Endothelial cell of coronary artery (primary cell): ENCODE measurements at places on chromosomes 7 and 10. TPM values are rescaled to one million over a fixed set of nuclear protein-coding genes. Genes with fewer than 3 reads are reported as not detected.

MMP21 gene
- total RNA-seq = under 0.01 and 0.09 TPM in 2 replicates

FAM241B gene
- total RNA-seq = 0.18 and 0.28 TPM in 2 replicates

VPS41 gene
- 38.4 and 49.0 TPM in 2 replicates for total RNA-seq

PRKCQ gene
- total RNA-seq = 0.75 and 0.81 TPM in 2 replicates

SPDYE11 gene
- not detected in 2 replicates for total RNA-seq

GCK gene
- total RNA-seq = 0.19 and 0.27 TPM in 2 replicates

SPDYE5 gene
- not detected in 2 replicates for total RNA-seq

DENND2A gene
- total RNA-seq = under 0.01 and 0.66 TPM in 2 replicates

SCIN gene
- 0.09 TPM in 1 of 2 replicates, not detected in the other for total RNA-seq

MPP7 gene
- 0.09 and 0.56 TPM in 2 replicates for total RNA-seq

PSPH gene
- total RNA-seq = 32.0 and 56.0 TPM in 2 replicates

LDB3 gene
- not detected in 2 replicates for total RNA-seq

HNRNPA2B1 gene
- 149 and 150 TPM in 2 replicates for total RNA-seq

RPEL1 gene
- under 0.01 TPM in 1 of 2 replicates, not detected in the other for total RNA-seq

APBB1IP gene
- total RNA-seq = 0.19 TPM in 1 of 2 replicates, not detected in the other

AKR1D1 gene
- not detected in 2 replicates for total RNA-seq

PDE6C gene
- not detected in 2 replicates for total RNA-seq

MSS51 gene
- total RNA-seq = 0.54 and 1.2 TPM in 2 replicates

TMEM168 gene
- total RNA-seq = 20.7 and 29.7 TPM in 2 replicates

FBXL13 gene
- total RNA-seq = 1.2 and 29.6 TPM in 2 replicates

TRIL gene
- under 0.01 and 0.09 TPM in 2 replicates for total RNA-seq

WNT16 gene
- total RNA-seq = not detected in 2 replicates

RBM20 gene
- 0.09 and 0.27 TPM in 2 replicates for total RNA-seq

LRMDA gene
- total RNA-seq = 2.1 and 7.9 TPM in 2 replicates

COL26A1 gene
- total RNA-seq = not detected in 2 replicates

TRIM50 gene
- total RNA-seq = not detected in 2 replicates

ZSCAN25 gene
- total RNA-seq = 10.2 and 15.1 TPM in 2 replicates

GIMAP4 gene
- 135 and 204 TPM in 2 replicates for total RNA-seq

AKR1C8 gene
- not detected in 2 replicates for total RNA-seq

LBX1 gene
- total RNA-seq = not detected in 2 replicates

FKBP9 gene
- total RNA-seq = 129 and 149 TPM in 2 replicates

MEOX2 gene
- total RNA-seq = under 0.01 TPM in 1 of 2 replicates, not detected in the other

PIK3CG gene
- 6.4 and 7.2 TPM in 2 replicates for total RNA-seq

CYP26C1 gene
- total RNA-seq = 0.47 and 0.63 TPM in 2 replicates

TNS3 gene
- 17.5 and 26.0 TPM in 2 replicates for total RNA-seq

ABCB4 gene
- under 0.01 and 0.09 TPM in 2 replicates for total RNA-seq

CASTOR2 gene
- total RNA-seq = 7.2 and 11.2 TPM in 2 replicates

SLC39A12 gene
- under 0.01 TPM in 1 of 2 replicates, not detected in the other for total RNA-seq

ABCB8 gene
- total RNA-seq = 22.5 and 22.7 TPM in 2 replicates

KCNIP2 gene
- total RNA-seq = 0.27 and 0.75 TPM in 2 replicates
